ENCODE measurements at places on chromosomes 12 and 14.
A peak's percentile ranks its signal among the peaks of the same experiment; 100 is the strongest.

DNA sequence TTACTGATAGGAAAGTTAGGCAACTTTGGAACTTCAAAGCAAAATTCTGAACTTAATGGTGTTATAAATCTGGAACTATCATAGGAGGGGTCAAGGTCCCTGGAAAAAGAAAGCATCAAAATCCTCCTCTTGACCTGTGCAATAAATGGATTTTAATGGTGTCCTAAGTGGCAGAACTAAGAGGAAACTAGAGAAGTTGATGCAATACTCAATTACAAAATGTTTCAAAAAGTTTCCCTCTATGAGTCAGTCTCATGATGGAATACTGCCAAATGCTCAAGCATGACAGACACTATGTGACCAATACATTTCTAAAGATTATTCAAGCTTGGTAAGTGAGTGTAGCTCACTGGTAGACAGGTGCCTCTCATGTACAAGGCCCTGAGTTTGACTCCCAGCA lies 47.7 kb upstream of the ERGIC2 start:
- no peak for DNase-seq

GRCh38 chr14:54784657-54785056 lies 118.0 kb downstream of the GCH1 start:
- no peak for DNase-seq

DNA sequence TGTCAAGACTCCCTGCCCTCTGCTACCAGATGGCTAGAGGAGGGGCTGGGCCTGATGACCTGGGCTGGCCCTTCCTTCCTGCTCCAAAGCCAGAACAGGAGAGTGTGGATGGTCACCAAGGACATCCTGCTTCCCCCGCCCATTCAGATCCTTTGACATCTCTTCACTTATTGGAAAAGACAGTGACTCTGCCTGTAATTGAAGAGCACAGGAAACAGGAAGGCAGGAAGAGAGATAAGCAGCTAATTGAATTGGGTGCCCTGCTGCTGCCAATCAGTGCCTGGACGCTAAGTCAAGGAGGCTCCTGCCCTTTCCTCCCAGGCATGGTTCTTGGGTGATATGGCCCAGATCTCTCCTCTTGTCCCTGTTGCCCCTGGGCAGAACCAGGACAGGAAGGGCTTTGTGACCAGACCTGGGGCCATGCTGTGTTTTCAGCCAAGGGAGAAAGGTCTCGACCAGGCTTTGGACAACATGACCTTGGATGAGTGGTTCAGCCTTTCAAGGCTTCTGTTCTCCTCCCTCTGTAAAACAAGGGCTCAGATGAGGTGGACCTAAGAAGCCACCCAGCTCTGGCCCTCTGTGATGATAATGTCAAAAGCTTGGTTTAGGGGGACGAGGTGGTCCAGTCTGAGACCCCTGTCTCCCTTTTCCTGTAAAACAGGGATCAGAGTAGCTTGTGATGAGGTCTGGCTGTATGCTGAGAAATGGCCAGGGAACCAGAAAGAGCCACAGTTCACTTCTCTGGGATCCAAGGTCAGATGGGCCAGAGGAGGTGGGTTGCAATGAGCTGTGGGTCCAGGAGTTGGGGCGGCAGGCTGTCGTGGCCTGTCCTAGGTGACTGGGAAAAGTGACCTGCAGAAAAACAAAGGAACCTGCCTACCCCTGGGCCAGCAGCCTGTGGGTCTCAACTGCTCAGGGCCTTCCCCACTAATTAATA lies 38.8 kb downstream of the FAM222A start:
- no peak for DNase-seq

GRCh38 chr12:34298971-34299801 lies 276.9 kb downstream of the ALG10 start:
- DNase-seq = no peak

GRCh38 chr14:59150990-59151389 lies 37.5 kb upstream of the DAAM1 start:
- DNase-seq = no peak

GRCh38 chr12:120902846-120903411 lies 1.2 kb downstream of the SPPL3 start:
- DNase-seq = no peak

DNA sequence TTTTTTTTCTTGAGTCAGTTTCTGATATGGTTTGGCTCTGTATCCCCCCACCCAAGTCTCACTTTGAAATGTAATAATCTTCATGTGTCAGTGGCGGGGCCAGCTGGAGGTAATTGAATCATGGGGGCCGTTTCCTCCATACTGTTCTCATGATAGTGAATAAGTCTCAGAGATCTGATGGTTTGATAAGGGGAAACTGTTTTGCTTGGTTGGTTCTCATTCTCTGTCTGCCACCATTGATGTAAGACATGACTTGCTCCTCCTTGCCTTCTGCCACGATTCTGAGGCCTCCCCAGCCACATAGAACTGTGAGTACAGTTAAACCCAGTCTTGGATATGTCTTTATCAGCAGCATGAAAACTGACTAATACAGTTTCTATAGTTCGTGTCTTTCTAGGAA lies 42.9 kb downstream of the WNK1 start:
- DNase-seq = no peak

DNA sequence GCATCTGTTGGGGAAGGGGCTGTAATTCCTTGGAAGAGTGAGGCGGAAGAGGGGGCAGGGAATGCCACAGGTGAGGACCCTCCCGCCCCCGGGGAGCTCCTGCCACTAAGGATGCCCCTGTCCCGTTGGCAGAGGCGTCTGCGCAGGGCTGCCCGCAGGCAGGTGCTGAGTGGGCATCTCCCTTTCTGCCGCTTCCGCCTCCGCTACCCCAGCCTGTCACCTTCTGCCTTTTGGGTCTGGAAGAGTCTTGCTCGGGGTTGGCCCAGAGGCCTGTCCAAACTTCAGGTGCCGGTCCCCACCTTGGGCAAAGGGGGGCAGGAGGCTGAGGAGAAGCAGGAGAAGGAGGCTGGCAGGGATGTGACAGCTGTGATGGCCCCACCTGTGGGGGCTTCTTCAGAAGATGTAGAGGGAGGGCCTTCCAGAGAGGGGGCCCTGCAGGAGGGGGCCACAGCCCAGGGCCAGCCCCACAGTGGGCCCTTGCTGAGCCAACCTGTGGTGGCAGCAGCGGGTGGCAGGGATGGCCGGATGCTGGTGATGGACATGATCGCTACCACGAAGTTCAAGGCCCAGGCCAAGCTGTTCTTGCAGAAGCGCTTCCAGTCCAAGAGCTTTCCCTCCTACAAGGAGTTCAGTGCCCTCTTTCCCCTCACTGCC lies 10.0 kb downstream of the VRTN start:
- no peak for DNase-seq

GRCh38 chr12:79547044-79547734 lies 143.6 kb downstream of the PAWR start:
- DNase-seq = peak; percentile 84

DNA sequence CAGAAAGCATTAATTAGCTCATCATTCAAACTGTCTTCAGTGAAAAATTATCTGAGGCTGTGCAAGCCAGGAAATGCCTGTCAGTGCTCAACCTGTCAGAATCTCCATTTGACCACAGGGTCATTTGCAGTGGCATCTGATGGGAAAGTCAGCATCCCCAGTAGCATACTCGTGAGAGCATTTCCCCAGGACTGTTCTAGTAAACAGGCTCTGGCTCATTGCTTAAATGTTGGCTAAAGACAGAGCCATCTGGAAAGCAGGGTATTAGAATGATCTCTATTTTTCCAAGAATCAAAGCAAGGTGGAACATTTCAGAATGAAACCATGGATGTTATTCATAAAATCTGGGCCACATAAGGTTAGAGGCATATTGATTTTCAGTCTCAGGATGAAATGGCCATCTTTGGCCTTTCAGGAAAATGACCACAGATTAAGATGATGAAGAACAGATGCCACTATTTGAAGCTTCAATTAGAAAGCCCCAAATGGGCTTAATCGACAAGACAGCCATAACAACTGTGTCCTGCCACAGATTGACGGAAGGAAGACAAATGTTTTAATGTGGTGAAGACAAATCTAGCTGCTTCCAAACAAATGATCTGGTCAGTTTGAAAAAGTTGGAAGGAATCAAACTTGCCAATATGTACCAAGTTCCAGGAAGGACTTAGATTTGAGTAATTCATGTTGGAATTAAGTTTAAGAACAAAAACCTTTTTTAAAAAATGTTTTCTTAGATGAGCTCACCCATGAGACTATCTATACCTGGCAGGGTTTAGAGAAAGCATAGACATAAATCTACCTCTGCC lies 94.0 kb upstream of the FAR2 start:
- no peak for DNase-seq

GRCh38 chr14:79693935-79694334 lies 517.4 kb downstream of the DIO2 start:
- no peak for DNase-seq

GRCh38 chr12:105083551-105084105 lies 630 bp downstream of the ALDH1L2 start:
- peak; percentile 34 for DNase-seq

DNA sequence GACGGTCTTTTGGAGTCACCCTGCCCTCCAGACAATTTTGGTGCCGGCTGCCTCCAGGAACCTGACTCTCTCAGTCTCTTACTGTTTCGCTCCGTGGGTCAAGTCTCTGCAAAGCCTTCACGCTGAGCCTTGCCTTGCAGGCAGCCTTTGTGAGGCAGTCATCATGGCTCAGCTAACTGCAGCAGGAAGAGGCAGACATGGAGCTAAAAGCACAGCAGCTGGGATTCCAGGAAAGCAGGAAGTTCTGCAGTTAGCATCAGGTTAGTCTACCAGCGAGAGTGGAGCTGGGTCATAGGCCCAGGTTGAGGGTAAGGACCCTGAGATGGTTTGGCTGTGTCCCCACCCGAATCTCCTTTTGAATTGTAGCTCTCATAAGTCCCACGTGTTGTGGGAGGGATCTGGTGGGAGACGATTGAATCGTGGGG lies 305.4 kb downstream of the PCNX1 start:
- peak; percentile 30 for DNase-seq

DNA sequence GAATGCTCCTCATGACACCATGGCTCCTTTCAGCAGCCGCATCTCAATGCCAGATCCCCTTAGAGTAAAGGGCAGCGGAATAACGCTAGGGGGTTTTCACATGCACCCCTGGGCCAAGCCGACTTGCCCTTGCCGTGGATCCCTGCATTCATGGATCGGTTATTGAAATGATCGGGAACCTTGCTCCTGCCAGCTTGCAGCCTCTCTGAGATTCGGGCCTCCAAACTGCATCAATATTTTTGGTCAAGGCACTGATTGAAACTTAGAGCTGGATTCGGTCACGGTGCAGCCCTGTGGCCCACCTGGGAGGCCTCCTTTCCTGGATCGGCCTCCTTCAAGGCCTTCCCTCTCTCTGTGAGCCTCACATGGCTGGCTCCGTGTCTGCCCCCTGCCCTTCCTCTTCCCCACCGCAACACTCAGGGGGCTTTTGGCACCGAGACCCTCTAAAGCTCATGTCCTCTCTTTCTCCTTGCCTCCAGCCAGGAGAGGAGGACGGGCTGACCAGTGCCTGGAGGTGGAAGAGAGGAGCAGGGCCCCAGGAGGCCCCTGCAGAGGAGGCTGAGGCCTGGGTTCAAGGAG lies 1.8 kb downstream of the PTPN6 start:
- no peak for DNase-seq

- no peak for DNase-seq
Observed at GRCh38 chr14:104770851-104771272, 17.9 kb downstream of the SIVA1 start.

GRCh38 chr12:52003016-52003550 lies 3.7 kb upstream of the TAMALIN start:
- no peak for DNase-seq

GRCh38 chr14:99133636-99134515 lies 138.1 kb downstream of the BCL11B start:
- no peak for DNase-seq

- DNase-seq = peak; percentile 15
Observed at GRCh38 chr12:114949058-114949820, 265.3 kb upstream of the TBX3 start.

DNA sequence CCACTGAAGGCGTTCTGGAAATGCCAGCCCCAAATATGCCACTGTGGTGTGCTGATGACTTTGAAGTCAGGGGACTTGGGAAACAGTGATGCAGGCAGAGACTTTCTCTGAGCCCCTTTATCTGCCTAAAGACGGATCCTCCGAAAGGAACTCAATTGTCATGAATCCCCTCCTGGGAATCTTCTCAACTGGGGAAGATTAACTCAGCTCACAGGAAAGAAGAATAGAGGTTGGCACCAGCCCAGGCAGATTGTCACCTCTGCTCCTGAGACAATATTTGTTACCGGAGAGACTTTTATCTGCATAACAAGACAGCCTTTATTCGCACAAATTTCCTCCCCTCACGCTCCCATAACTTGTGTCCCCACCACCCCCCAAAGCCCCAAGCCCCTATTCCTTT lies 414.4 kb downstream of the FUT8 start:
- DNase-seq = peak; percentile 61

DNA sequence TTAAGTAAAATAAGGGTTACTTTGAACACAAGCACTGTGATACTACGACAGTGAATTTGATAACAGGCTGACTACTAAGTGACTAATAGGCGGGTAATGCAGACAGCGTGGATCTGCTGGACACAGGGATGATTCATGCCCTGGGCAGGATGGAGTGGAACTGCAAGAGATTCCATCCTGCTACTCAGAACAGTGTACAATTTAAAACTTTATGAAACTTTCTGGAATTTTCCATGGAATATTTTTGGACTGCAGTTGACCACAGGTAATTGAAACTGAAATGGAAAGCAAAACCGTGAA lies 46.0 kb downstream of the YEATS4 start:
- no peak for DNase-seq

- peak; percentile 58 for DNase-seq
Observed at GRCh38 chr14:83764656-83765599, 1765.0 kb upstream of the FLRT2 start.
